ENCODE measurements at places on chromosomes 6 and 20. TPM values are rescaled to one million over a fixed set of nuclear protein-coding genes. Genes with fewer than 3 reads are reported as not detected.

The CLDN20 gene
- not detected for total RNA-seq

The ZBP1 gene
- total RNA-seq: not detected

The CAGE1 gene
- total RNA-seq: under 0.01 TPM

The CFB gene
- 65.1 TPM for total RNA-seq

The COL11A2 gene
- total RNA-seq: 0.56 TPM

The CRISP2 gene
- total RNA-seq: not detected

The PGM3 gene
- total RNA-seq: 158 TPM

The CCN5 gene
- under 0.01 TPM for total RNA-seq

The LCA5 gene
- 7.9 TPM for total RNA-seq

The SCUBE3 gene
- total RNA-seq: 26.5 TPM

The CSNK2B gene
- 140 TPM for total RNA-seq

The TFAP2D gene
- not detected for total RNA-seq

The SEL1L2 gene
- not detected for total RNA-seq

The SMPDL3A gene
- total RNA-seq: 5.8 TPM

The PRICKLE4 gene
- total RNA-seq: 0.19 TPM

The KIF13A gene
- total RNA-seq: 56.2 TPM

The DNAAF9 gene
- total RNA-seq: 11.6 TPM

The ADGB gene
- total RNA-seq: not detected

The SLC35D3 gene
- total RNA-seq: under 0.01 TPM

The CFAP206 gene
- 1.4 TPM for total RNA-seq

The CSE1L gene
- 141 TPM for total RNA-seq

The SNAP91 gene
- not detected for total RNA-seq

The ERVFRD-1 gene
- total RNA-seq: not detected

The OTOR gene
- total RNA-seq: not detected

The FOXA2 gene
- not detected for total RNA-seq

The NQO2 gene
- 27.6 TPM for total RNA-seq

The PLTP gene
- 23.4 TPM for total RNA-seq

The PTK7 gene
- 47.0 TPM for total RNA-seq

The GPX5 gene
- not detected for total RNA-seq

The OOEP gene
- total RNA-seq: not detected

The HLA-DOA gene
- not detected for total RNA-seq

The IRF4 gene
- 0.28 TPM for total RNA-seq

The HLA-DMB gene
- total RNA-seq: 1.4 TPM

The TRDN gene
- not detected for total RNA-seq

The ALDH8A1 gene
- total RNA-seq: 0.85 TPM

The PTCHD4 gene
- total RNA-seq: 7.0 TPM

The OPN5 gene
- total RNA-seq: not detected
